ENCODE measurements at places on chromosomes 12 and 14.

DNA sequence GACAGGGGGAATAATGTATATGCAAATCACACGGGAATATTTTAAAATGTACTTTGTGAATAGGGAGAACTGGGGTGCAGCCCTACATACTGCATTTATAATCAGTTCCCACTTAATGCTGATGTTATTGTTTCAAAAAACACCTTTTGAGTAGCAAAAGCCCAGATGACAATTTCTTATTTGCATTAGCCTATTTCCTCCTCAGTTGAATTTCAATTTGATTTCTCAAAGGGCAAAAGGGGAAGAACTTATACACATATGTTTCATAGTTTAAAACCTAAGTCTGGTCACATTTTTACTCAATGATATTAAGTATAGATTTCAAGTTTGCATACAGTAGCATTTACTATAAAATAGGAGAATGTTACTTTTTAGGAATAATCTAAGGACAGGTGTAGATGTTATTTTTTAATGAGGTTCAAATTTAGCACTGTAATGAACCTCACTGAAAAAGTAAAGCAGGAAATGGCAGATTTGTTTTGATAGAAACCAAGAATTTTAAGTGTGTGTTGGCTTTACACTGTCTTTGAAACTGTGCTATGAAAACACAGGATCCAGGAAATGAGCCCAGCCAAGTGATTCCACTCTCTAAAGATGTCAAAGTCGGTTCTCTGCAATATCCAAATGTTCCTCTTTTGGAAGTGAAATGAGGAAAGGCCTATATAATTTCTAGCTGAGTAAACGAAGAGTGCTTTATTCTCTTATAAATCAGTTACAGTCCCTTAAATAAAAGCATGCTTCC, 367.4 kb downstream of the BTG1 start:
- DNase-seq = no peak

GRCh38 chr12:6373022-6373787, 2.2 kb downstream of the SCNN1A start:
- DNase-seq = no peak

- DNase-seq = peak; percentile 82
Observed at GRCh38 chr12:6946033-6946919, 2.5 kb downstream of the C12orf57 start.

DNA sequence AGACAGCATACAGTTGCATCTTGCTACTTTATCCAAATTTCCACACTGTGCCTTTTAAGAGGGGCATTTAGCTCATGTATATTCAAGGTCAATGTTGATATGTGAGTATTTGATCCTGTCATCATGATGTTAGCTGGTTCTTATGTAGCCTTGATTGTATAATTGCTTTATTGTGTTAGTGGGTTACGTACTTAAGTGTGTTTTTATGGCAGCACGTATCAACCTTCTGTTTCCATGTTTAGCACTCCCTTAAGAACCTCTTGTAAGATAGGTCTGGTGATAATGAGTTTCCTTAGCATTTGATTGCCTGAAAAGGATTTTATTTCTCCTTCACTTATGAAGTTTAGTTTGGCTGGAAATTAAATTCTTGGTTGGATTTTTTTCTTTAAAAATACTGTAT, 445.2 kb downstream of the NAV3 start:
- DNase-seq = no peak

- no peak for DNase-seq
Observed at GRCh38 chr12:76830436-76830835, 48.4 kb downstream of the CSRP2 start.

GRCh38 chr12:70609203-70609602, 28.0 kb downstream of the PTPRB start:
- peak; percentile 13 for DNase-seq

- DNase-seq = peak; percentile 77
Observed at GRCh38 chr12:9064815-9065606, 50.7 kb downstream of the A2M start.

GRCh38 chr12:87413784-87414183, 615.4 kb downstream of the C12orf50 start:
- DNase-seq = no peak

DNA sequence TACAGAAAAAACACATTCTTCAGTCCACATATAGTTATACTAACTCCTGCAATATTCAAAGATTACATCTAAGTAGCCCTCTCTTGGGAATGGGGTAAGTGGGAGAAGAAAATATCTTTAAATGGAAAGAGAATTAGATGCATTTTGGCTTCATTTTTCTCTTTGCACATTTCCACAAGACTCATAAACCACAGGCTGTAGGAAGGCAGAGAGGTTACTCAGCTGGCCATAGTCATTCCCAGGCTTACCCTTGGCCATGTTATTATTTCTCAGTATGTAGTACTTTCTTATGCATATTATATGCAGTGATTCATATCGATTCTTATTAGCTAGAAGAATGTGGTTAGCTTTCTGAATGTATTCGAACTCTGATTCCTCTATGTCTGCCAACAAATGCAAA, 92.2 kb downstream of the PTPRR start:
- no peak for DNase-seq

DNA sequence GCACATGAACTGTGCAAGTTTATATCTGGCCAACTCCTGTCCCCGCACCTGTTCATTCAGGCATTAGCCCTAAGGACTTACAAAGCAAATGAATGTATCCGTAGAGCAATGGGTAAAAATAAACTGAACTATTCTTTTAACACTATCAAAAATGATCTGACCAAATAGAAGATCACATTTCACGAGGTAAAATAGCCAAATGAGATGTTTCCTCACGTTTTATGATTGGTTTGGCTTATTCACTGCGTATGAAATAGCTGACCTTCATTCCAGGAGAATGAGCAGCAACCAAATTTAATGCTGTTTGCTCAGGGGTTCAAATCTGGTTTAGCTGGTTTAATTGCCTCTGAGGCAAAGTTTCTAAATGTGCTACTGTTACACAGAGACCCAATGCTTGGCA, 216.0 kb upstream of the EEA1 start:
- DNase-seq = no peak

DNA sequence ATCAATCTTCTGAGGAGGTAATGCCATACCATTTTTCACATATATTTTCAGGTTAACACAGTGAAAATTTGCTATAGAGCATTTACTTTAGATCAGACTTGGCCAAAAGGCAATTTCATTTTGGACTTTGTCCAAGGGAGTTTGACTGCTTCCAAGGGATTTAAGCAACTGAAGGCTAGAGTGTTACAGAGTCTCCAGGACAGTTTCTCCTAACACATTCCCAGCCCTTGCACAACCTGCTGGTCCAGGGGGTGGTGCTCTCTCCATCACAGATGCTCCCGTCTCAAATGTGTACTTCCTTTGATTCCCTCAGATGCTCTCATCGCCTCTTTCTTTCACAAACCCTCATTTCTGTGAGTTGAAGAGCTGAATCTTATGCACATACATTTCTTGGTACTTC, 143.1 kb downstream of the TPH2 start:
- peak; percentile 15 for DNase-seq

DNA sequence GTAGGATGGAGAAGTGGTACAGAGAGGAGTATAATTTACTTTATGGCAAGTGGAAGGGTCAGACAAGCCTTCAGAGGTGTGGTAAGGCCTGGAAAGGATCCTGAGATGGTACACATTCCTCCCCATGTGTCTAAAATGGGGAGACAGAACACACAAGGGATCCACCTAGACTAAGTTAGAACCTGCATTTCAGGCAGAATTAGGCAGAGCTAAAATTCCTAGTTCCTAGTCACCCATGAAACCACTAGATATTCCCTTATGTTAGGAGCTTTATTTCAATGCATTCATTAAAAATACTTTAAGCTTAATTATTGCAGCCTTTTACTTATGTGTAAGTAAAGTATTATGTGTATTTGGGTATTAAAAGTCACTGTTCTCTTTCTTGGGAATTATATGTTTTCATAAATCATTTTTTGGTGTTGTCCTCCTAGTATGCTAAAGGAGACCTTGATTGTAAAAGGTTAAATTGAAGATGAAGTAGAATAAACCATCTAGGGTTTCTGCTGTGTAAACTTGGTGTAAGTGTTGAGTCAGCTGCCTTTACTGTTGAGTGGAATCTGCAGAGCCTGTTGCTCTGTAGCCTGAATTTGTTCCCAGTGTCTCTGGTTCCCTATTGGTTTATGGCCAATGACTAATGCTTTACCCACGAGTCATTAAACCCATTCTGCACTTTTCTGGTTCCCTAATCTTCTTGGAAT, 423.2 kb downstream of the ATP23 start:
- DNase-seq = no peak

DNA sequence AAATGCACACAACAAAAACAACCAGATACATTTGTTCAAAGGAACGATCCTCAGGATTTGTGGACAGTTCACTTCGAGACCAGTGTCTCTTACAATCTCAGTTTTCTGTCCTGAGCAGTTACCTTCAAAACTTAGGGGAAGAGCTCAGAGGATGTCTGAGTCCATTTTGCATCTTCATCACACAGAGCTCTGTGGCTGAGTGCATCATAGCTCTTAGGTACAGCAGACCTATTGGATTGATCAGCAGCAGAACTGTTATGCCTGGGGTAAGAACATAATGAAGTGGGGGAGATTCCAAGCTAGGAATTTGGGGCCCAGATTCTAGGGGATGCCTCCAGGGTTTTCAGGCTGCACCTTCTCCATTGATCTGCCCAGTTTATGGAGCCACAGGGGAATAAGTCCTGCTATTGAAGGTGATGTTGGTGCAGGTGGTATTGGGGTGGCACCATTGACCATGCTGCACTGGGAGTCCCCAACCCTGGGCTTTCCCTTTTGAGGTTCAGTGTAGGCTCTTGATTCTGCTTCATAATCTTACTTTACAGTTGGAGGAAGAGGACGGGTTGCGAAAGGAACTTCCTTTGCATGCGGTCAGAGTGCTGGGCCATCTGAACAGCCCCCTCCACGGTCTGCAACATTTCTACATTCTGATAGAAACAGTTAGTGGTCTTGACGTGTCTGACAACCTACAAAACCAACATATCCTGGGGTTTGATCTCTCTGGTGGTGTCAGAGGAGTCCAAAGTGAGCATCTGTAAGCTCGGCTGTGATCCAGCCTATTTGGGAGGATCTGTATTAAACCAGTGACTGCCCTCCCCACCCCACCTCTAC, 112.8 kb downstream of the CHST11 start:
- DNase-seq = no peak

- DNase-seq = no peak
Observed at GRCh38 chr14:105149146-105149781, 19.3 kb downstream of the JAG2 start.

- no peak for DNase-seq
Observed at GRCh38 chr14:59044707-59045106, 143.8 kb upstream of the DAAM1 start.

DNA sequence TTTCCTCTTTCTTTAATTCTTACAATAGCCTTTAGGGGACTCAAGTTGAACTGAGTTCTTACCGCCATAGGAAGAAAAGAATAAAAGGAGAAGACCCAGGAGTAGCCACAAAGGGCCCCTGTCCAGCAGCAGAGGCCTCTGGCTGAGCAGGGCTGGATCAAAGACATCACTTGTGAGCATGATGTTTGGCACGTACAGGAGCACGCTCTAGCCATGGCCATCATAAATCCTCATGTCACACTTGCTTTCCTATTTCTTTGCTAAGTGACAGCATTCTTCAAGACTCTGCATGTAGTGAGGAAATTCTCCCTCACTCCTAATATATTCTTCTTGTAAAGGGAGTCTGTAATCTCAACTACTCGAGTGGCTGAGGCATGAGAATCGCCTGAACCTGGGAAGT, 15.7 kb downstream of the CLEC4C start:
- peak; percentile 30 for DNase-seq

- no peak for DNase-seq
Observed at GRCh38 chr14:100802766-100803165, 23.2 kb upstream of the MEG3 start.

- no peak for DNase-seq
Observed at GRCh38 chr14:68395604-68396003, 397.3 kb downstream of the ZFP36L1 start.

DNA sequence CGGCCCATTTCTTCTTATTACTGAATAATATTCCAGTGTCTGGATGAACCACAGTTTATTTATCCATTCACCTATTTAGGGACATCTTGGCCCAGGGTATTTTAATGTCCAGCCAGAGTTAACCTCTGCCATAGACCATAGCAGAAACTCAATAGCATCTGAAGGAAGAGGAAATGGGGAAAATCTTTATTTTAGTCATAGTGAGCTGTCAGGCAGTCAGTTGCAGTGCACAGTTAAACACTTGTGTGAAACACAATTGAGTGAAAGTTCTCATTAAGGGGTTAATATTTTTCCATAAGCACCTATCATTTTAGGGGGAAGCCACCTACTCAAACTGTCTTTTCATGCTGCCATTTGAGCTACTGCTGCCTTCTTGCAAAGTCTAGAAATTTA, 197.3 kb upstream of the PPFIA2 start:
- no peak for DNase-seq

- no peak for DNase-seq
Observed at GRCh38 chr14:81396113-81396512, 4.0 kb downstream of the STON2 start.

GRCh38 chr12:85357609-85358008, 77.6 kb downstream of the ALX1 start:
- no peak for DNase-seq

Data from neural progenitor cell (in vitro differentiated cells).